ENCODE measurements at places on chromosomes 13 and 19. TPM values are rescaled to one million over a fixed set of nuclear protein-coding genes. Genes with fewer than 3 reads are reported as not detected.
A peak's percentile ranks its signal among the peaks of the same experiment; 100 is the strongest.

The ZNF431 gene
- total RNA-seq, result 9.4 TPM

The COL4A1 gene
- 68.5 TPM for total RNA-seq

The ERICH4 gene
- not detected for total RNA-seq

The RNF113B gene
- not detected for total RNA-seq

The URAD gene
- not detected for total RNA-seq

The CEACAM4 gene
- not detected for total RNA-seq

The MAP1S gene
- 20.5 TPM for total RNA-seq

The PROZ gene
- total RNA-seq, result not detected

The CBARP gene
- 4.6 TPM for total RNA-seq

The KLK15 gene
- total RNA-seq, result not detected

The MBD3L3 gene
- not detected for total RNA-seq

The HS6ST3 gene
- total RNA-seq, result not detected

The TEX26 gene
- not detected for total RNA-seq

The RCBTB2 gene
- 21.0 TPM for total RNA-seq

DNA sequence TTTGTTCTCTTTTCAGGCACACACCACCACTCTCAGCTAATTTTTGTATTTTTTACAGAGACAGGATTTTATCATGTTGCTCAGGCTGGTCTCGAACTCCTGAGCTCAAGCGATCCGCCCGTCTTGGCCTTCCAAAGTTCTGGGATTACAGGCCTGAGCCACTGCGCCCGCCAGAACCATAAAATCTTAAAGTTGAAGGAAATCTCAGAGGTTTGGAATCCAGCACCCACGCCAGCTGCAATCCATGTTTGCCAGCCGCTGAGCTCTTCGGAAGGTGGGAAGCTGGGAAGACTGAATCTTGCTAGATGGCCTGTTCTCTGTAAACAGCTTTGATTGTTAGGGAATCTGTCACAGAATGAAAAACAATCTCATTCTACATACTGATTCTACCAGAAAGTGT, 38.5 kb downstream of the SPATA13 start:
- no peak for DNase-seq

DNA sequence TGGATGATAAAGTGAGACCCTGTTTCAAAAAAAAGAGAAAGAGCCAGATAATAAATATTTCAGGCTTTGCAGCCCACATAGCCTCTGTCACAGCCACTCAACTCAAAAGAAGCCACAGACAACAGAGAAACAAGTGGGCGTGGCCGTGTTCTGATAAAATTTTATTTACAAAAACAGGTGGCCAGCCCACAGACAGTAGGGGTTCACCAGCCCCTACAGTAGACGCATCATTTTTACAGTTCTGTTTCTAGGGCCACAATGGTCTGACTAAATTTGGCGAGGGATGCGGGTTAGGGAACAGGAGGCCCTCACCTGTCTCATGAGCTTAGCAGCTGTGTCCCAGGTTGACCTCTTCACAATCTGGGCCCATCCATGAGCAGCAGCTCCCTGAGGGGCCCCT, 59.5 kb downstream of the ARHGEF18 start:
- DNase-seq, result peak; percentile 56

- DNase-seq, result no peak
These were observed 4.3 kb downstream of the RGCC start for GRCh38 chr13:41461527-41462139.

DNA sequence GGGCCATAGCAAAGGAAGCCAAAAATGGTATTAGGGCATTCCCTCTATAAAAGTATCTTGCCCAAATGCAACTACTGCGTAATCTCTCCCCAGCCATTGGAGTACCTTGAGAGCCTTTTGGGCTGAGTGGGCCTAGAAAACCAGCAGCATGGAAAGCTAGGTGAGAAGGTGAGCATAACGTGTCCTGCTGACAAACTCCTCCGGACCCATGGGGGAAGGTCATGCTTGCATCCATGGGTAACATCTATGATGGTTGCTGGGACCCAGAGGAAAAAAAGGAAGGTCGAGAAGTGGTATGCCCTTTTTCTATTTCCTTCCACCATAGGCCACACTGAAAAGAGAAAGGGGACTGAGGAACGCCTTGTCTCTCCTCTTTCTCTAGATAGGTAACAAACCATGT, 57.4 kb downstream of the ZNF728 start:
- peak; percentile 20 for DNase-seq

- DNase-seq, result no peak
These were observed 45.7 kb downstream of the COL4A2 start for GRCh38 chr13:110352735-110353134.

DNA sequence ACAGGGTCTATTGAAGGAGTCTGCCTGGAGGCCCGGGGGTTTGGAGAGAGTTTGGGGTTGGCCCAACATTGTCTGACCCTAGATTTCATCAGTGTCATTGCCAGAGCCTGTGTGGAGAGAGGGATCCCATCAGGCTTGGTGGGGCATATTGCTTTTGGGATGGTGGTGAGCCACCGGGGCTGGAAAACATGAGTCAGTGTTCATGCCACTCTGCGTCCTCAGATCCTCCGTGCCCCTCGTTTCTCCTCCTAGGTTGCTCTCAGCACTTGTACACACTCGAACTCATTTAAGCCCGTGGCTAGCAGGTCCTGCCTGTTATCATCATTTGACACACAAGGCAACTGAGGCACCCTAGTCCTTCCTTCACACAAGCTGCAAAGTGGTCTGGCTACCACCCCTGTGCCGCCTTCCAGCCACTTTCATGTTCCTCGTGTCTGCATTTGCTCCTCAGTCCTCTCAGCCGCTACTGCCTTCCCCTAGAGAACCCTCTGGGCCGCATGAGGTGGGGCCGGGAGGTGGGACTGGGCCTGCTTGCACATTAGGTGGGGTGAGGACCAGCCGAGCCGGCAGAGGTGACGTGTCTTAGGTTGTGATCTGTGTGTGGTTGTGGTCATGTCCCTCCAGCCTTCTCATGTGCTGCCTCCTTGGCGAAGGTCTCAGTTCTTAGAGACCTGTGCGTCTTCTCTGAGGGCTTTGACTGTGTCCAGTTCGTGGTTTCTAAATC, 3.6 kb downstream of the NACC1 start:
- DNase-seq, result no peak

GRCh38 chr19:30762651-30763050, 390.5 kb downstream of the ZNF536 start:
- DNase-seq, result no peak

- DNase-seq, result no peak
These were observed 632.4 kb downstream of the SLITRK5 start for GRCh38 chr13:88303605-88304004.

DNA sequence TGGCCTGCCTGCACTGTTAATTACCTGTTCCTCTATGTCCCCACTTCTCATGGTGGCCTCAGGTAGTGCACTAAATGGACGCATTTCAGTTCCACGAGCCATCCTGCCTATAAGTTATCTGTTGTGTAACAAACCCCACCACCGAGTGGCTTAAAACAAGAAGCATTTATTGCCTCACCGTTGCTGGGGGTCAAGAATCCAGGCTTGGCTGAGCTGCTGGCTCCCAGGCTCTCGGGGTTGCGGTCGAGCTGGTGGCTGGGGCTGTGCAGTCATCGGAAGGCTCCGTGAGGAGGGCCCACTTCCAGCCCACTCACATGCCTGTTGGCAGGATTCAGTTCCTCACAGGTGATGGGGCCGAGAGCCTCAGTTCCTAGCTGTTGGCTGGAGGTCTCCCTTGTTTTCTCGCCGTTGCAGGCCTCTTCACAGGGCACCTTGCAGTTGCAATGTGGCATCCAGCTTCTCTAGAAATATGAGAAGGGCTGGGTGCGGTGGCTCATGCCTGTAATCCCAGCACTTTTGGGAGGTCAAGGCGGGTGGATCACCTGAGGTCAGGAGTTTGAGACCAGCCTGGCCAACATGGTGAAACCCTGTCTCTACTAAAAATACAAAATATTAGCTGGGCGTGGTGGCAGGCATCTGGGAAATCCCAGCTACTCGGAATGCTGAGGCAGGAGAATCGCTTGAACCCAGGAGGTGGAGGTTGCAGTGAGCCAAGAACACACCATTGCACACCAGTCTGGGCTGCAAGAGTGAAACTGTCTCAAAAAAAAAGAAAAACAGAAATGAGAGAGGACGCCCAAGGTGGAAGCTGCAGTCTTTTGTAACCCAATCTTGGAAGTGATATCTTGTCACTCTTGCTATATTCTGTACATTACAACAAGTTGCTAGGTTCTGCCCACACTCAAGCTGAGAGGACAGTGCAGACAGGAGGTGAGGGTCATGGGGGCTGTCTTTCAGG, 6.5 kb upstream of the PTOV1 start:
- no peak for DNase-seq

- DNase-seq, result peak; percentile 24
These were observed 16.2 kb upstream of the IFT88 start for GRCh38 chr13:20550799-20551198.

GRCh38 chr19:14890643-14891379, 4.9 kb upstream of the OR7A17 start:
- no peak for DNase-seq

DNA sequence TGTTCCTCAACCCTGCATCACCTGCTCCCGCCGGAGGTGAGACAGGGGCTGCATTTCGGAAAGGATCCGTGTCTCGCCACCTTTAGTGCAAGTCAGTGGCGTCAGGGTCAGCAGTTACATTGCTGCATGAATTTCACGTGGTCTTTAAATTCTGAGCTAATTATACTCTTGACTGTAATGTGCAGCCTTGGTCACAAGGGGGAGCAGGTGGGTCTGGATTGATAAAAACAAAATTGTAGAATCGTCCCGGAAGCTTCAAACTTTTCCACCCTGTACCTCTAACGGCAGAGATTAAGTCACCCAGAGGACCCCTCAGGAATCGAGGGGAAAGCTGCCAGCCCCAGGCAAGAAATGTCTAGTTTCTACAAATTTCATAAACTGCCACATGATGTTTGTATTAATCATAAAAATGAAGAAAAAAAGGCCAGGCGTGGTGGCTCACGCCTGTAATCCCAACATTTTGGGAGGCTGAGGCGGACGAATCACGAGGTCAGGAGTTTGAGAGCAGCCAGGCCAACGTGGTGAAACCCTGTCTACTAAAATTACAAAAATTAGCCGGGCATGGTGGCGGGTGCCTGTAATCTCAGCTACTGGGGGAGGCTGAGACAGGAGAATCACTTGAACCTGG, 20.2 kb downstream of the BBC3 start:
- DNase-seq, result peak; percentile 74

GRCh38 chr19:42295831-42296525, 6.0 kb upstream of the PRR19 start:
- peak; percentile 44 for DNase-seq

DNA sequence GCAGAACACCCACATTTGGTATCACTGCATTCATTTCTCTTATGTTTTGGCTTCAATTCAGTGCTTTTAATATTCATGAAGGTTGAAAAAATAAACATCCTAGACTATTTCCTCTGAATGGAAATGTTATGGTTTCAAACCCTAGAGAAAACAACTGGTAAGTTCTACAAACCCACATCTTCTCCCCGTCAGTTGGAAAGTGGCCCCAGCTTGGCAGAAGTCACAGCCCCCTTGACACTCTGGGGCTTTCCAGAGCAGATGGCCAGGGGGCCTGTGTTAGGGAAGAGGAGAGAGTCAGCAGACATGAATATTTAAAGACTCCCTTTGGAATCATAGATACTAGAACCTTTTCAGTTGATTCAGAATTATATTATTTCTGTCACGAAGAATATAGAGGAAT, 123.9 kb downstream of the SHISA2 start:
- DNase-seq, result no peak

DNA sequence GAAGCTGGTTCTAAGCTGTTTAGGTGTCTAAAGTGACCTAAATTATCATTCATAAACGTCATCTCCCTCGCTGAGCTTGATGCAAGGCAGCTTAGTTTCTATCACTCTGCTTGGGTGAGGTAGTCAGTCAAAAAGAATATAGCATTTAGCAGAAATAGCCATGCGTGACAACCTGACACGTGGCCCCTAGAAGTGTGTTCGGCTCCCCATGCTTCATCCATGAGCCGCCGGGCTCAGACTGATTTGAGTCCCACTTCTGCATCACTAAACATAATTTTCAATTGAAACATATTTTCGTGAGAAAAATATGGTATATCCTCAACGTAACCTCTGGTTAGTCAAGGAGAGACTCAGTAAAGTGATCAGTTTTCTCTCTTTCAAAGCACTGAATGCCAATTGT, 459.8 kb downstream of the IRS2 start:
- no peak for DNase-seq

DNA sequence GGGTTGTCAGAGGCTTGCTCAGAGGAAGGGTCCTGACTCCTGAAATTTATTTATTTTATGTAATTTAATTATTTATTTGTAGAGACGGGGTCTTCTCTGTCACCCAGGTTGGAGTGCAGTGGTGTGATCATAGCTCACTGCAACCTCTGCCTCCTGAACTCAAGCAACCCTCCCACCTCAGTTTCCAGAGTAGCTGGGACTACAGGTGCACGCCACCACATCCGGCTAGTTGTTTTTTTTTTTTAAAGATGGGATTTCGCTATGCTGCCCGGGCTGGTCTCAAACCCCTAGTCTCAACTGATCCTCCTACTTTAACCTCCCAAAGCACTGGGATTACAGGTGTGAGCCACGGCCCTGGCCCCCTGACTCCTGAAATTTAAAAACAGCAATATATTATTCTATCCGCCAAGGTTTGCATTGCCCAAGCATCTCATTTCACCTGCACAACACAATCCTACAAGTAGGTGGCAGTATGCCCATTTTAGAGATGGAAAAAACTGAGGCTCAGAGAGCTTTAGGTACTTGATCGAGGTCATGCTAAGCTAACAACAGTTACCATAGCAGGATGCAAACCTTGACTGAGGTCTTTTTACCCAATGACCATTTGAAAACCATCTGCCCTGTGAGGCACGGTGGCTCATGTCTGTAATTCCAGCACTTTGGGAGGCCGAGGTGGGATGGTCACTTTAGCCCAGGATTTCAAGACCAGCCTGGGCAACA, 18.1 kb downstream of the ARHGEF18 start:
- DNase-seq, result peak; percentile 56

DNA sequence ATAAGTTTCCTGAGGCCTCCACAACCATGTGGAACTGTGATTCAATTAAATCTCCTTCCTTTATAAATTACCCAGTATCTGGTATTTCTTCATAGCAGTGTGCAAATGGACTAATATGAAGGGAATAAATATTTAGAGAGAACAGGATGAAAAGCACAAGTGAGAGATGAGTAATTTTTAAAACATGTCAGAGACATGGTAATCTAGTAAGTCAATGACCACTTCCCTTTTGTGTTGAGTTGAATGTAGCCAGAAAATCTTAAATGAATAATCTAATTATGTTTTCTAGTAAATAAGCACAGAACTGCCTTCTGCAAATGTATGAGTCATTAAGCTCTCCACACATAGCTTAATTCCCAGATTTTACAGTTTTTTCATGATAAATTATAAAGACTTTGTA, 524.1 kb upstream of the SLITRK5 start:
- peak; percentile 83 for DNase-seq
